ENCODE measurements at places on chromosomes 16 and 17. TPM values are rescaled to one million over a fixed set of nuclear protein-coding genes. Genes with fewer than 3 reads are reported as not detected.

- DNase-seq, result no peak
Measured at GRCh38 chr16:76768948-76769347, 422.0 kb upstream of the MON1B start.

DNA sequence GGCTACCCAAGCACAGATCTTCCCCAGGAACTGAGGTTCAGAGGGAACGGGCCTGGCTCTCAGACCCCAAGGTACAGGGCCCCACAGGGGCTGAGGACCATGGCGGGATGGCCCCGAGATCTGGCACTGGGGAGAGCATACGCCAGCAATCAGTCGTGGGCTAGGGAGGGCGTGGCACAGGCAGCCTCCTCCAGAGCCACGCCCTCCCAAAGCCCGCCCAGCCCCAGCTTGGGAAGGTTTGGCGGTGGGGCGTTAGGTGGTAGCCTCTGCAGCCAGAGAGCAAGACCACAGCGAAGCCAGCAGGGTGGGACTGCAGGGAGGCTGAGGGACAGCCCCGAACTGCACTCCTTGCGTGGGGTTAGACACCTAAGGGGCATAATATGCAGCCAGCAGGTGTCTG lies 11.6 kb downstream of the WNT9B start:
- no peak for DNase-seq

GRCh38 chr16:89136931-89137330 lies 34.6 kb upstream of the CDH15 start:
- no peak for DNase-seq

- DNase-seq, result no peak
Measured at GRCh38 chr16:24998201-24998600, 17.0 kb downstream of the ARHGAP17 start.

DNA sequence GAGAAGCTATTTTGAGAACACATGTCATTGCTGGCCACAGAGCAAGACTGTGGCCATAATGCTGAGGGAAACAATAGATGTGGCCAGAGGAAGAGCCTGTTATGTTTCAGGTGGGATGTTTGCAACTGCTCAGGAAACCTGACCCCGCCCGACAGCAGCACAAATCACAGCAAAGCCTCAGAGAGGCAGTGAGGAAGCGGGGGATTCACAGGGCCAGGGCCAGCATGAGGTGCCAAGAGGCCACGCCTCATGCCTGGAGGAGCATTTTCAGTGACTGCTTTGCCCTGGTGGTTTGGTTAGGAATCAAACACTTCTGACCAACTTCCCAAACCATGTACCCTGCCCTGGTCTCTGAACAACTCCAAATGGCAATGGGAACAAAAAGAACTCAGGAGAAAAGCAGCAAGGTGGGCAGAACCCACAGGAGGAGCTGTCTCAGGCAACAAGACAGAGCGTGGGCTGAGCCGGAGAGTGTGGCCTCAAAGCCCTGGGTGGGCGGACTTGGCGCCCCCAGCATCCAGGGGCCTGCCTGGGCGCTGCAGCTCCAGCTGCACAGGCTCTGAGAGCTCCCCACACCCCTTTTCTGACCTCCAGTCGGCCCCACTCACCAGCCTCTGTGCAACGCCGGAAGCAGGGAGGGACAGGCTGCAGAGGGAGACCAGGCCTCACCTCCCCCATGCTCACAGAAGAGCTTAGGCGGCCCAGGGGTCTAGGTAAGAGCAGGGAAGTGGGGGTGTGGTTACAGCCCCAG lies 20.6 kb downstream of the HIC1 start:
- DNase-seq, result no peak

DNA sequence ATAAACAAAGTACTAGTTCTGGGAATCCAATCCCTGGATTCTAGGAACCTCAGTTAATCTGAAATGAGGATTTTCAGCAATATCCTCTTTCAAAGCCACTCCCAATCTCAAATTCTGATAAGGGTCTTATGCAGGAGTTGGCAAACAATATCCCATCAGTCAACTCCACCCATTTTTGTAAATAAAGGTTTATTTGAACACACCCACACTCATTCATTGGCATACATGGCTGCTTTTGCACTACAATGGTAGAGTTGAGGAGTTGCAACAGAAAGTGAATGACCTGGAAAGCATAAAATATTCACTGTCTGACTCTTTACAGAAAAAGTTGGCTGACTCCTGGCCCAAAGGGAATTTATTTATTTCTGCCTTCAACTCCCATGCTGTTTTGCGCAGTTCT lies 157.7 kb upstream of the CDH11 start:
- DNase-seq, result no peak

DNA sequence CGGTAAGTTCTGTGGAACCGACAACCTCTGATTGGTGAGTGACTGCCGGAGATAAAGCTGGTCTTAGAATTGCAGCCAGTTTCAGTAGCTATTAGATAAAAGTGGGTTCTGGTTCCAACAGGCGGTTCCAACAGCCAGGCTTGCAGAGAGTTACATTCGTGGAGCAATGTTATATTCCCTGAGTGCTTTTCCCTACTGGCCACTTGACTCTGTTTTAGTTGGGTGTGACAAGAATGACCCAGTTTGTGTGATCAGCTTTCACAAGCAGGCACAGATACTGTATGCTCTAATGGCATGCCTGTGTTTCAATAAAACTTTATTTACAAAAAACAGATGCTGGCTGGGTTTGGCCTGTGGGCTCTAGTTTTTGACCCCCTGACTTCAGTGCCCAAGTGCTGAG lies 196.6 kb downstream of the SNX29 start:
- no peak for DNase-seq

DNA sequence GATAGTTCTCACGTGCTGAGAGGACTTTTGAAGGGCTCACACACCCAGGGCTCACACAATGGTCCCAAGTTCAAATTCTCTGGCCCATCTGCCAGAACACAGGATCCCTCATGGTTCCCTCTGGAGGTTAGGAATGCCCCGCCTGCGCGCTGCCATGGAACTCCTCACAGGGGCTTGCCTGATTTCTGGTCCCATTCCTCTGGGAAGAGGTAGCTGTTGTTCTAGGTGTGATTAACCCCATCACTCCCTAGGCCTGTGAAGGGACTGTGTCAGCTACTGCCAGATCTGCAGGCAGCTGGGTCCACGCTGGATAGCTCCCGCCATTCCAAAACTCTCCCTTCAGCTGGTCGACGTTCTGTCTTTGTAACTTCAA lies 2.3 kb upstream of the ARMC5 start:
- DNase-seq, result no peak

- peak; percentile 46 for DNase-seq
Measured at GRCh38 chr16:83781-84615, 6.0 kb downstream of the MPG start.

DNA sequence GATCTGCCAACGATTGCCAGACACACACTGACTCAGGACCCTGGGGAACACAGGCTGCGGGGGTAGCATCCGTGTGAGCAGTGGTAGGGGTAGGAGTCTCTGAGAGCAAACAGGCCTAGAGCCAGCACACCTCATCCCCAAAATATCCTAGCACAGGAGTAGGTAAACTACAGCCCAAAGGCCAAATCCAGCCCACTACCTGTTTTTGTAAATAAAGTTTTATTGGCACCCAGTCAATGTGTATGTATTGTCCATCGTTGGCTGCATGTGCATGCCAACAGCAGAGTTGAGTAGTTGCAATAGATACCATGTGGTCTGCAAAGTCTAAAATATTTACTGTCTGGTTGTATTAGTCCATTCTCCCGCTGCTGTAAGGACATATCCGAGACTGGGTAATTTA lies 55.5 kb upstream of the GPRC5B start:
- no peak for DNase-seq

GRCh38 chr17:29115961-29116803 lies 64.0 kb downstream of the MYO18A start:
- peak; percentile 76 for DNase-seq

- DNase-seq, result no peak
Measured at GRCh38 chr17:307295-307691, 45.3 kb downstream of the RPH3AL start.

DNA sequence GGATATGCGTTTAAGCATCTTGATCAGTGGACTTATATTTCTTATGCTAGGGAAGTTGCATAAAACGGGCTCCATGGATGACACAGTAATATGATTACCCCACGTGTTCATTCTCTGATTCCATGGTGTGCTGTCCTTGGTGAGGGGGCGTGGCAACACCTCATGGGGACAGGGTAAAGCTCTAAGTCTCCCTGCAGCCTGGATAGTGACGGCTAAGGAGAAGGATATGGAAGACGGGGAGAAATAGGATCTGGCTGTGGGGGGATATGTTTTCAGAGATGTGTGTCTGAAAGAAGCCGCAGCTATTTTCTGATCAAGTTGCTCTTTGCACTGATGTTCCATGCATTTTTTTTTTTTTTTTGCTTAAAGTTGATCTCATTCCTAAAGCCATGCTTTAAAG lies 84.3 kb downstream of the MARCHF10 start:
- DNase-seq, result no peak

DNA sequence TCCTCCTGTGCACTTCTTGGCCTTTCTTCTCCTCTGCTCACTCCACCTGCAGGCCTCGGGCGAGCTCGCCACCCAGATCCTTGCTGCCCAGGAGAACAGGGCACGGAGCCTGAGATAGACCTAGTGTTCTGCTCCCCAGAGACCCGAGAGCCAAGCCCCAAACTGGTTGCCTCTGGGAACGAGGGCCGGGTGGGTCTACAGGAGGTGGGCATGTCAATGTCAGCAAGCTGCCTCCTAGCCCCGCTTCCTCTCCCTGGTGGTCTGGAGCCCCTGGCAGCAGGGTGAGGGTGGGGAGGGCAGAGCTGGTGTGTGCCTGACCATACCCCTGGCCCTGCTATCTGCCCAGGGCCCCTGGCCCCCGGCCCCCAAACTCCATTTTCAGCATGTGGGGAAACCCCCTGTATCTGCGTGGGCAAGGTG lies 841 bp upstream of the NDRG4 start:
- DNase-seq, result no peak

GRCh38 chr17:39717660-39718059 lies 12.7 kb downstream of the MIEN1 start:
- DNase-seq, result no peak

- DNase-seq, result no peak
Measured at GRCh38 chr16:4688674-4689045, 4.7 kb upstream of the NUDT16L1 start.

DNA sequence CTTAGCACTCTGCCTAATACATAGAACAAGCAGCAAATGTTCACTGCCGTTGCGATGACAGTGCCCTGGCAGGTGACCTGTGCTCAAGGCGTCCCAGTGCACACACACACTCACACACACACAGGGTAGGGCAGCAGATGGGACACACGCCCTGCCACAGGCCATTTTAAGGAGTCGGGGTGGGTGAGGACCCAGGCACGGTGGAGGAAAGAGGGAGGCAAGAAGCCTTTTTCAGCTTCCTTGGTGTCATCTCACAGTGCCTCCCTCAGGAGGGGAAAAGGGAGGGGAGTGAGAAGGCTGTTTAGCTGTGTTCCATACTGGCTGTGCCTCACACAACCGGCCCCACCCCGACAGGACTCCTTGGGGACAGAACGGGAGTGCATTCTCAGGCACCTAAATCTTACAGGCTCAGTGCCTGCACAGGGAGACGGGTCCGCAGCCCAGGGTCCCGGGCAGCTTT lies 1.5 kb downstream of the PITPNM3 start:
- no peak for DNase-seq

DNA sequence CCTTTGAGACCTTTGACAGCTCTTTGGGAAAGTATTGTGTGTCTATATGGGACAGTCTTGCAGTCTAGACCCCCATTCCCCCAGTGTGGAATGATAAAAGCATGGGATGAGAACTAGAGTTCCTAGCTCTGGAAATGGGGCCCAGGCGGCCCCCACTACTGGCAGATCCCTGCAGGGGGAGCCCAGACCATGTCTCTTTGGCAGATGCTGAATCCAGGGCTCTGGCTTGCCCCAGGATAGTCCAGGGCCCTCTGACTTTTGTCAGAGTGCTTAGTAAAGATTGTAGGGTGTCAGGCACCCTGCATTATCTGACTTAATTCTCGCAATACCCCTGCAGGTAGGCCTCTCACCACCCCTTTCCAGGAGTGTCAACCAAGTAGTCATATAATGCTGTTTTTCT lies 8.3 kb downstream of the ALKBH5 start:
- DNase-seq, result peak; percentile 22

DNA sequence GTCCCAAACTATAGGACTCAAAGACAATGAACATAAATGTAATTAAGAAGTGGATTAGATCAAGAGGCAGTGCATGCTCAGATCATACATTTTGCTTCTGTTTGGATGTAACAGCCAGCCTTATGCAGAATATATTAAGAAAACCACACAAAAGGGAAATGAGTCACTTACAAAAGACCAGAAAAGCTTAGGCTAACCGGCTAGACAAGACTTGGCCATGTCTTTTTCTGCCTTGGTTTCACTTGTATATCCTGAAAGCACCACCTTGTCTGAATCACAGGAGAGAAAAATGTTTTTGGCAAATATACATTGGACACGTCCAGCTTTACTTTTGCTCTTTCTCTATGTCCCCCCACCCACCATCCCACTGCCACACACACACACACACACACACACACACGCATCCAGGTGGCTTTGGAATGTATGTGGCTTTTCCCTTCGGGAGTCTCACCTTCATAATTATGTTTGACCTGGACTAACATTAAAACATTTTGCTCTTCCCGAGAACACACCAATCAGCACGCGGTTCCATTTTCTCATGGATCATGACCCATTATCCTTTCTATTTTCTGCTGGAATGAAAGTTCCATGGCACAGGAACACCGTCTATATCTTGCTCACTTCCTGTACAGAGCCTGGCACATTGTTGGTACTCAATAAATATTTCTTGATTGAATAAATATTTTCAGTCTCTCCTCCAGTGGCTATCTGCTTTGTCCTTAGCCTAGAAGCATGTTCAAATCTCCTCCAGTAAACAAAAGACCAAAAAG lies 64.6 kb downstream of the CDK5R1 start:
- peak; percentile 13 for DNase-seq

DNA sequence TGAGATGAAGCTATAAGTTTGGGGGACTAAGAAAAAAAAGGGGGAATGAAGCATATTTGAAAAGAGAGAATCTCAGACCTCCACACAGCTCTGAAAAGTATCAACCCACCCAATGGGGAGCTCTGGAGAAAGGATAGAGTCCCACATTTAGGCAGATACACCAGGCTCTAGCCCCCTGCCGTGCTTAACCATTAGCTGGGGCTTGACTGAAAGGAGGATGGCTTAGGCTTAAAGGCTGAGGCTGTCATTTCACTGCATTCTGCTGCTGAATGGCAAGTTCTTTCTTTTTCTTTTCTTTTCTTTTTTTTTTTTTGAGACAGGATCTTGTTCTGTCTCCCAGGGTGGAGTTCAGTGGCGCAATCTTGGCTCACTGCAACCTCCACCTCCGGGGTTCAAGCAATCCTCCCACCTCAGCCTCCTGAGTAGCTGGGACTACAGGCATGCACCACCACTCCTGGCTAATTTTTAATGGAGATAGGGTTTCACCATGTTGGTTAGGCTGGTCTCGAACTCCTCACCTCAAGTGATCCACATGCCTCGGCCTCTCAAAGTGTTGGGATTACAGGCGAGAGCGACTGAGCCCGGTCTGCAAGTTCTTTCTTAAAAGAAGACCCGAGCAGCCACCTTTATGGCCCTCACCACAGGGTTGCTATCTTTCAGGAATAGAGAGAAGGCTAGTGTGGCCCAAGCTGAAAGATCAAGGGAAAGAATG lies 9.0 kb upstream of the MMP2 start:
- no peak for DNase-seq

Gene KRTAP1-5
- not detected for total RNA-seq

Gene CX3CL1
- not detected for total RNA-seq

Gene TBX21
- total RNA-seq, result 73.4 TPM

Gene PYCARD
- 5.7 TPM for total RNA-seq

Gene DOC2B
- total RNA-seq, result 0.04 TPM

Gene MGRN1
- total RNA-seq, result 75.4 TPM

Gene C17orf78
- not detected for total RNA-seq

Gene ERCC4
- 11.5 TPM for total RNA-seq

Gene TBC1D26
- 0.30 TPM for total RNA-seq

Gene RBFOX1
- total RNA-seq, result not detected

Gene KRT23
- not detected for total RNA-seq

Gene FOXL1
- total RNA-seq, result not detected

Gene CMTM2
- total RNA-seq, result 0.51 TPM

Gene MPV17L
- total RNA-seq, result not detected

Gene KRT36
- total RNA-seq, result not detected

All from activated CD4-positive, alpha-beta T cell treated with anti-CD3 and anti-CD28 coated beads for 36 hours (primary cell).